ENCODE measurements at places on chromosomes 13 and 19.

- DNase-seq, result no peak
Measured at GRCh38 chr13:84139561-84140158, 257.4 kb upstream of the SLITRK1 start.

GRCh38 chr13:62207388-62207787 lies 791.7 kb upstream of the PCDH20 start:
- no peak for DNase-seq

- DNase-seq, result peak; percentile 34
Measured at GRCh38 chr19:14437578-14438140, 4.6 kb downstream of the PKN1 start.

DNA sequence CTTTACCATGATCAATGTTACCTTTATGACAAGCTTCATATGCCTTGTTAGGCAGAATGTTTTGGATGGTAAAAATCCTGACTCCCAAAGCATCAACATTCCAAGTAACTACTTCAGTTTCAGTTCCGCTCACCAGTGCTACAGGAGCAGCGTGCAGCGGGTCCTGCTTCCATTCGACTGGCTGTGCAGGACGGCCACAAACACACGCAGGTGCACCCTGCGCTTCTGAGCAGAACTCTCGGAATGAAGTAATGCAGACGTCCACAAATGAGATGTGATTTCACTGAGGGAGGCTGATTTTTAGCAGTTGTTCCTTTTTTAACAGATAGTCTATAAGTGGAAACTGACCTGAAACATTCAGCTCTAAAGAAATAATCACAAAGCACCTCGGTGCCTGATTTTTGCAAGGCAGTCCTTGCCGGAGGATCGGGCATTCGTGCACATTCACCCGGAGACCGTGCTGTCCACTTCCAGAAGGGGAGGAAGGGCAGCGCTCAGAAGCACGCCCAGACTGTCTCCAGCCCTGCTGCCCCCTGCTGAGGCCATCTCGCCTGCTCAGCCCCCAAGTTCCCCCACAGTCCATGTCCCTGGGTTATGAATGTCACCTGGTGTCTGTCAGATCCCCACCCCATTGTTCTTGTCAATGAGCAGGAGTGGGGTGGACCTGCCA lies 85.8 kb downstream of the RAB20 start:
- no peak for DNase-seq

DNA sequence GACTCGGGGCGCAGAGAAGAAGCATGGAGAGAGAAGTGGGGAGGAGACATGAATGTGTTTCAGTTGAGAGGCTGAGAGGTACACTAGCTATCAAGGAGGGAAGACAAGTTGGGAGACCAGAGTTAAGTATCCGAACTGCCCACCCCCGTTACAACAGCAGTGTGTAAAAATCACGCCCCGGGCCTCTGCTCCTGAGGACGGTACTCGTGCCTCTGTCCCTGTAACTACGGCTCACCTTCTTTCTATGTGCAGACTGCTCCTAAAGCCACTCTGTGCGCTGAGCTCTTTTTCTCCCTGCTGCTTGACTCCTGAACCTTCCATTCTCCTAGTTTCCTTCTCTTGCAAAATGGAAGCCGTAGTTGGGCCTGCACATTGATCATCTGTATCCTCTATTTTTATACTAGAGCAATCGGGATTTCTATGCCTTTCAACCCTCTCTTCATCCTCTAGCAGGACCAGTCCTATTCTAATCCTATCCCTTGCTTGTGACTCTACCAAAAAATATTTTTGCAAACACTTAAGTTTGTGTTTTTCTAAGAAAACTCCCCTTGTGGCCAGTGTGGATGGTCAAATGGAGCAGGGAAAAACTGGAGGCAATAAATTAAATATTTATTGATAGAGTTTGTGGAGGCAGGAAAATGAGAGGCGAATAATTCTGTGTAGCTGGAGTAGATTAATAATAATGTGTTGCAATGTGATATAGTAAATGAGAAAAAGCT lies 569 bp downstream of the POLR1D start:
- DNase-seq, result no peak

GRCh38 chr19:56837492-56838023 lies 3.0 kb downstream of the PEG3 start:
- DNase-seq, result peak; percentile 84

DNA sequence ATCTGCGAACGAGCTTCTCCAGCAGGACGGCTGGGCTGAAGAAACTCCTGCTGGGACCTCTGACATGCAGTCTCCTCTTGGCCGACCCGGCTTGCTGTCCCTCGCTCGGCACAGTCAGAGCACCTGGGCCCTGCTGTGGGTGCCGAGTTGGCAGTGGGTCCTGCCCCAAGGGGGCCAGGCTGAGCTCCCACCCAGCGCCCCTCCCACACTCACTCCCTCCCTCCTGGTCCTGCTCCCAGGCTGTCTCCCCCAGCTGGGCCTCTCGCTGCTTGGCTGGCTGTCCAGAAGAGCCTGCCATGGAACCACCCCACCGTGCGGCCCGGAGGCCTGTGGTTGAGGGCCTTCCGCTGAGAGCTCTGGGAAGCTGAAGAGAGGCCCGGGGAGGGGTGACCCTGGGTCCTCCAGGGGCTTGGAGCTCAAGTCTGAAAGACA lies 6.0 kb downstream of the AKT2 start:
- no peak for DNase-seq

Measured in mesendoderm (in vitro differentiated cells).